ENCODE measurements at places on chromosomes 4 and X.

DNA sequence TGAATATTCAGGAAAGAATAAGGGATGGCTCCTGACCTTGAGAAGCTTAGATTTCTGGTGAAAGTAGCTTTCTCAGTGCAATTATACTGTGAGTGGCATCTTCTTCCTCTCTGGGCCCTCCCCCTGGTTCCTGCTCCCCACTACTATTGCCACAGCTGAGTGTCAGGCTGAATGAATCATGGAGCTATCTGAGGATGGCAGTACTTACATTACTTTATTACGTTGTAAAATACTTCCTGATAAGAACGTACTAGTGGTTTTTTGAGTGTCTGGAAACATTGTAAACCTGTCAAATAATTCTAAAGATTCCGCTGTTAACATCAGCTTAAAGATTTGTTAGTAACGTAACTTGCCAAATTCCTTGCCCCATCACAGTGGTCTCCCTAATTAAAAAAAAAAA is 36.2 kb downstream of the ARHGAP10 start:
- peak; percentile 89 for DNase-seq

GRCh38 chr4:175961604-175962003 is 104.0 kb upstream of the WDR17 start:
- DNase-seq: no peak

- DNase-seq: no peak
Observed at GRCh38 chrX:74187211-74187610, 116.8 kb upstream of the ZCCHC13 start.

DNA sequence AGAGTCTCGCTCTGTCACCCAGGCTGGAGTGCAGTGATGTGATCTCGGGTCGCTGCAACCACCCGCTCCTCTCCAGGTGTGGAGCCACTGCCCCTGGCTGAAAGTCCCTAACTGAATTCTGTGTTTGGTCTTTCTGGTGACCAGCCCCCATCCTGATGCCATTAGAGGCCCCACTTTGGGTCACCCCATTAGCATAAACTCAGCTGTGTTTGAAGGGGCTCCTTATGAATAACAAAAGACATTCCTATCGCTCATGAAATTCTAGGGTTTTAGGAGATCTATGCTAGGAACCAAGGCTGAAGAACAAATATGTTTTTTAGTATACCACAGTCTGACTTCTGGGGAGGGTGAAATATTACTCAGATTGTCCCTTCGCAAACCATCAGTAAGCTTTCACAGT is 652.9 kb downstream of the ADGRL3 start:
- no peak for DNase-seq

Measured in A673 (cell line).